Renal pelvis (tissue), 12 donors: ENCODE measurements at places on chromosomes 6 and 20.

DNA sequence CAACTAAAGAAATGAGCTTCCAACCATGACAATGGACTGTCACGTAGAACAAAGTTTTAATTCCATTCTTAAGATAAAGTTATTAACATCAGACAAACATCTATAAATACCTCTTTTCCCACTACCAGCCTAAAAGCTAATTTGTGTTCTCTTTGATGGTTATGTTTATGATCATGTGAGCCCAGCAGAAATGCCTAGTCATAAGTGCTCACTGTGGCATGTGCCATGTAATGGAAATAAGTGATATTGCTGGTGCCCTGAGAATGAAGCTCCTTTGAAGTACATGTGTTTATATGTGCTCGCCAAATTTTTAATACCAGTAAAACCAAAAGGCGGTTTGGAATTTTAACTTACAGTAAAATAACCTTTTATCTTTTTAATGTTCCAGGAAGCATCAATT, 205.8 kb downstream of the ISM1 start:
- DNase-seq: no peak

GRCh38 chr20:25476106-25477013, 68.9 kb downstream of the GINS1 start:
- no peak for DNase-seq

GRCh38 chr6:132218059-132218696, 183.1 kb downstream of the MOXD1 start:
- peak; percentile 24 for DNase-seq

DNA sequence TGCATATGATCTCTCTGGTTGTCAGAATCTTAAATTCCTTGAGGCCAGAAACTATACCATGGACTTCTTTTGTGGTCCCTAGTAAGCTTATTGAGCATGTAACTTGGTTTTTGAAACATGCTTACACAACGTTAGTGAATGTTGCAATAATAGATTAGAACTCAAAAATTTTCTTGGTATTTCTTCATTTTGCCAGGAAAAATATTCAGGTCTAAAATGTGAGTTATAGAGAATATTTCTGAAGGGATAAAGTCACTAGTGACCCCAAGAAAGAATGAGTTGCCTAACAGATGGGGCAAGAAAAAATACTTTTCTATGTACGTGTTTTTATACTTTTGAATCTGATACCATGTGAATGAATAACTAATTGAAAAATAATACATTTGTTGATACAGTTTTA, 195.4 kb downstream of the TFAP2A start:
- DNase-seq: no peak

DNA sequence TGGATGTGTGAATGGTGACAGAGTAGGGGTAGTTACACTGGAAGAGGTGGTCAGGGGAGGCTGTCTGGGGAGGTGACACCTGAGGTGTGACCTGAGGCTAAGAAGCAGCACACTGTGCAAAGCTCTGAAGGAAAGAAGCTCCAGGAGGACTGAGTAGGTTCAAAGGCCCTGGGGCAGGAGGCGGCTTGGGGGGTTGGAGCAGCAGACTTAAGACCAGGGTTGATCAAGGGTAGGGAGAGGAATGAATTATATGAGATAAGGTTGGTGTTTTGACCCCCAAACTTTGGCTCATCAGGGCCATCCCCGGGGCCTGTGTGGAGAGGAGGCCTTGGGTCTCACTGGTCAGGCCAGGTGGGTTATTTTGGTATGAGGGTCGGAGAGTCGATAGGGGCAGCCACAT, 166.1 kb downstream of the GRM4 start:
- no peak for DNase-seq
